Liver (tissue), 10 donors: ENCODE measurements at places on chromosomes 16 and 17. TPM values are rescaled to one million over a fixed set of nuclear protein-coding genes. Genes with fewer than 3 reads are reported as not detected.

CFAP119 gene
- total RNA-seq: 2.7 TPM

KREMEN2 gene
- not detected for total RNA-seq

LYRM1 gene
- 49.5 TPM for total RNA-seq

ECI1 gene
- total RNA-seq: 53.0 TPM

ZNF385C gene
- 0.19 TPM for total RNA-seq

MEOX1 gene
- total RNA-seq: 0.33 TPM

ABCA8 gene
- total RNA-seq: 11.4 TPM

TMEM94 gene
- total RNA-seq: 31.0 TPM

SPN gene
- total RNA-seq: 31.2 TPM

ABCA10 gene
- total RNA-seq: 0.33 TPM

NLGN2 gene
- 1.3 TPM for total RNA-seq

NAGPA gene
- 13.4 TPM for total RNA-seq

TMIGD1 gene
- total RNA-seq: not detected

CTRL gene
- 0.09 TPM for total RNA-seq

RAB26 gene
- 1.9 TPM for total RNA-seq

MT1F gene
- 142 TPM for total RNA-seq

GIT1 gene
- 11.1 TPM for total RNA-seq

CNTNAP1 gene
- total RNA-seq: 0.70 TPM

SEPTIN12 gene
- not detected for total RNA-seq

UMOD gene
- total RNA-seq: not detected

BRICD5 gene
- total RNA-seq: 1.9 TPM

MAZ gene
- total RNA-seq: 28.4 TPM

MGAT5B gene
- 0.25 TPM for total RNA-seq

AHSP gene
- not detected for total RNA-seq

ATP2C2 gene
- 0.33 TPM for total RNA-seq

PYCARD gene
- 6.7 TPM for total RNA-seq

CHD9NB gene
- 0.05 TPM for total RNA-seq
